Renal cortical epithelial cell (primary cell): ENCODE measurements at places on chromosomes 7 and 10.

GRCh38 chr10:6017781-6018354, 40.5 kb upstream of the IL15RA start:
- DNase-seq: no peak

DNA sequence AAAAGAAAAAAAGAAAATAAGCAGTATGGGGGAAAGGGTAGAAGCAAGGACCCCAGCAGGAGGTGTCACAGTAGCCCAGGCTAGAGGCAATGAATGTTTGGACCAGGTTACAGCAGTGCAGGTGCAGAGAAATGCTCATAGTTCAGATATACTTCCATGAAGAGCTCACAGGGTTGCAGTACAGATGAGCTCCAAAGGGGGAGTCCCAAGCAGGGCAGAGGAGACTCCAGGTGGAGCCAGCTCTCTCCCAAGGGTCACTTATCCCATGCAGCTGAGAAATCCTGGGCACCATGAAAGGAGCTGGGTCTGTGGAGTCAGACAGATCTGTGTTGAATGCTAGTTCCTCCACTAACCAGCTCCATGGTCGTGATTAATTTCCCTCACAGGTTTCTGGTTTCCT, 174.9 kb downstream of the C7orf25 start:
- DNase-seq: no peak

DNA sequence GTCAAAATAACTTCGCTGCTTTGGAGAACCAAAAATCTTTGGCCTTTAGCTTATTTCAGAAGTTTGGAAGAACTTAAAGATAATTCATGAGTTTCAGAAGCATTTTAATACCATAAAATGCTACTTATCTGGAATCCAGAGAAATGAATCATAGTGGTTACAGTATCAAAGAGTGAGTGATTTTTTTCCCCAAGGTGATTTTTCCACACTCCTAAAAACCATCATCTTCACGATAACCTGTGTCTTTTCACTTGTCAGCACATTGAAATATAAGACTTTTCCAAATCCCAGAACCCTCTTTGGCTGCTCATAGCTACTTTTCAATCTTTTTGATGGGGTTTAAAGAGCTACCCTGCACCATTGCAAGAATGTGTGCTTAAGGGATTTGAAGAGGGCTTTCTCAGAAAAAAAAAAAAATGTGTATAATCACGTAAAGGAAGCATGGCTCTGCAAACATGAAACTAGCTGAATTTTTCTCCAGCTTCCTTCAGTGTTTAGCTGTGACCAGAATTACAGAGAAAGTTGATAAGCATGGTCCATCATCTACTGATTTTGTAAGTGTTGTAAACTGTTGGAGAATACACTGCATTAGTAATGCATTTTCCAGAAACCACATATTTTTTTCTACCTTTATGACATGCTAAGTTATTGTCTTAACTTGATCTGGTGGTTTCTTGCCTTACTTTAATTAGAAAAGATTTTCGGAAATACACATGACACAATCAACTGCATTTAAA, 134.9 kb downstream of the BICC1 start:
- DNase-seq: no peak

GRCh38 chr10:127280446-127280845, 84.1 kb upstream of the INSYN2A start:
- no peak for DNase-seq

DNA sequence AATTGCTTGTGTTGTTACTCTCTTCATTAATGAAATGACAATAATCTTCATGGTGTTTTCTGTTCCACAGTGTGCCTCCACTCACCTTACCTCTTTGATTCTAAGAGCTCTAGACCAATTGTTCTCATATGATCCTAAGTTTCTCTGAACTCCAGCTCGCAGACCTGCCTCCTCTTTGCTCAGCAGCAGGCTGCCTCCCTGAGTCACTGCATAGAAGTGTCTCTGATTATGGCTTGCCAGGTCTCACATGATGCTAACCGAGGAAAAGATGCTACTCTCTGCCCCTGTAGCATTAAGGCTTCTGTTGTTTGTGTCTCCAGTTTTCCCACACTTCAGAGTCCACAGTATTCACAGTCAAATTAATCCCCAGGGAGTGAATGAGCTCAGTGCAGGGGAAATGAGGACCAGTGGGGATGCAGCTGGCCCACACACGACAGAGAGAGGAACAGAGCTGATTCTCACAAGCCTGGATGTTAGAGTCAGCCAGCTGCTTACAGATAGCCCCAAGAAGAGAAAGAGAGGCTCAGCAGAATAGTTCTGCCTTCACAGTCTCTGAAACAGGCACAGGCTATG, 145.9 kb upstream of the EGR2 start:
- no peak for DNase-seq

GRCh38 chr7:132105096-132105495, 471.2 kb downstream of the PLXNA4 start:
- no peak for DNase-seq

DNA sequence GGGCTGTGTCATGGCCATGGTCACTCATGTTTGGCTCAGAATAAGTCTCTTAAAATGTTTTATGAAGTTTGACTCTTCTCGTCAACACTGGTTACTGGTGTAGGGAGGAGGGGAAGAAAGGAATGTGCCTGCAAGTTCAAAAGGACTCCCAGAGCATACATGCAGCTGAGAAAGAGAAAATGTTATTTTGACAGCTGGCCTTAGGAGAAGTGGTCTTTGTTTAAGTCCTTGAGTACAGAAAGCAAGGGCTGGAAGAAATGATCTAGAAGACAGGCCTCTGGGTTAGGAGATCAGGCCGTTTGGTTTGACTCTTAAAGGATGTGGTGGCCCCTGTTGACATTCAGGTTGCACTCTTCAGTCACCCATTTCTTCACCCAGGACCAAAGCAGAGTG, 245.5 kb downstream of the REEP3 start:
- DNase-seq: peak; percentile 26

DNA sequence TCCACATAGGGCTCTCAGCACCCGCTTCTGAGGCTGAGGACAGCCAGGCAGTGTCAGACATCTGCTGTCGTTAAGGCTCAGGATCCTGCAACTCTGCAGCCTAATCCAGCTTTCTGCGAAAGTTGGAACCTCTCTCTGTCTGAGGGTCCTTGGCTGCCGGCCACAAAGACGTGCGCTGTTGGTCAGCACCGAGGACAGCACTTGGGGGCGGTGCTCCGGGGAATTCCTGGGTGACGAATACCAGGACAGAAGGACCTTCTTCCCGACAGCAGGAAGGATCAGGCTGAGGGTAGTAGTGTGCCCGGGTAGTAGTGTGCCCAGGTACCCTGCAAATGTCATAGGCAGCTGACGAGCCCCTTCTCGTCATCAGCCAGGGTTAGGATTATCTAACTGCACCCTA, 16.0 kb upstream of the RASGEF1A start:
- peak; percentile 7 for DNase-seq

- peak; percentile 7 for DNase-seq
These were observed 4.1 kb downstream of the ERCC6 start for GRCh38 chr10:49534670-49535381.

DNA sequence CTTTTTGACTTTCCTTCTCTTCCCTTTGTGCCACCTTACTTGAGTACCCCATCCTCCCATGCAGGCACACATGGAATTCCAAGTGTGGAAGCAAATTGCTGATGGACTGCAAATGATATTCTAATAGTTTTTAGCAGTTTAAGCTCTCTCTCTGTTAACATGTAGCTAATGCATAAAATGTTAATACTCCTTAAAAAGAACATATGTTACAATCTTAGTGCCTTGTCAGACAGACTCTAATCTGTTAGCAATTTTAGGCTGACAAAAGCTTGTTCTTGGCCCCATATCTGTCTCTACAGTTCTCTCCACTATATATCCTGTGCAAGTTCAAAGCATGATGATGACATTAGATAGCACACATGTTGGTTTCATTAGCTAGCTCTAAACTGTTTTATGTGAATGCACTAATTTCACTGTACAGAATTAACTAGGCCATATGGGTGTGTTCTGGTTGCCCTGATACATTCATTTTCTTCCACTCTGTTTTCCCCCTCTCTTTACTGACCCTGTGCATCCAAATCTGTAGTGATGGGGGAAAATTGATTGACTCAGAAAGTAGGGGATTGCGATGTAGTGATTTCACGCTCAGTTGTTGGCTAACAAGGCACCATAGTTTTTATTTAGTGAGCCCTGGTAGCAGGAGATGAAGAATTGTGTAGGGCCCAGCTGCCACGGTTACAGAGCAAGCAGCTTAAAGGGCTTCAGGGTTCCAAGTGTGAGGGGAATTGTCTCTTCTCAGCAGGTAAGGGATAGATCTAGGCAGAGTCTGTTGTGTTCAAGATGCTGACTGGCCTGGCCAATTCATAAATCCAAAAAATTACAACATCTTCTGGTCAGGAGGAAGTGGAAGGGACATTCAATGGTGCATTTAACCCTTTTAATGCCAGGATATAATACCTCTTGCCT, 114.6 kb upstream of the FZD1 start:
- DNase-seq: no peak

DNA sequence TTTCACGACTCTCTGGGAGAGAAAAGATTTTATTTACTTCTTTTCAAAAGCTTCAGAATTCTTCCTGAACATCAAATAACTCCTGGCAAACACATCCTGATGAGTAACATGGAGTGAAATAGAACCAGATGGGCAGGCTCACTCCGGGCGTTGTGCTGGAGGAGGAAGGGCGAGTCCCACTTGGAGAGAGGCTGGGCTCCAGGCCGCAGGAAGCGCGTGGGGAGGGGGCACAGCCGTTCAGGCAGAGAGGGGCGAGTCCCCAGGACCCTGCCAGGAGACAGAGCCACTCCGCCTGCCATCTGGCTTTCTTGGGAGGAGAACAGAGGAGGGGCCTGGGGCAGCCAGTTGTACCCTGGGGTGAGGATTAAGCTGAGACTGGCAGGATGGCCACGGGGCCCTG, 265.9 kb upstream of the ZMIZ1 start:
- no peak for DNase-seq

DNA sequence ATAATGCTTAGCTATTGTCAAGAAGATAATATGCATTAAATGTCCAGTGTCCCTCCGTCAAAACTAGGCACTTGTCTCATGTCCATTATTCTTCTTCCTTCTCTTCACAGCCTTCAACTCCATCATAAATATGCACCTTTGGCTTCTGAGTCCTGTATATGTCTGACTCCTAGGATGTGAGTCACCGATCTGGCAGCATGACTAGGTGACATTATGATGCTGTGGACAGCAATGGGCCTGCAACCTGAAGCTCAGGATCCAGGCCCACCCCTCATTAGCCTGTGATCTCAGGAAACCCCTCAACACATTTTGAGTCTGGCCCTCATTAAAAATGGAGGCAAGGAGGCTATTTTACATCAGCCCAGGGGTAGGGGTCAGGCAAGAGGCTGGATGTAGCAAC, 362.5 kb upstream of the ZMIZ1 start:
- peak; percentile 54 for DNase-seq

DNA sequence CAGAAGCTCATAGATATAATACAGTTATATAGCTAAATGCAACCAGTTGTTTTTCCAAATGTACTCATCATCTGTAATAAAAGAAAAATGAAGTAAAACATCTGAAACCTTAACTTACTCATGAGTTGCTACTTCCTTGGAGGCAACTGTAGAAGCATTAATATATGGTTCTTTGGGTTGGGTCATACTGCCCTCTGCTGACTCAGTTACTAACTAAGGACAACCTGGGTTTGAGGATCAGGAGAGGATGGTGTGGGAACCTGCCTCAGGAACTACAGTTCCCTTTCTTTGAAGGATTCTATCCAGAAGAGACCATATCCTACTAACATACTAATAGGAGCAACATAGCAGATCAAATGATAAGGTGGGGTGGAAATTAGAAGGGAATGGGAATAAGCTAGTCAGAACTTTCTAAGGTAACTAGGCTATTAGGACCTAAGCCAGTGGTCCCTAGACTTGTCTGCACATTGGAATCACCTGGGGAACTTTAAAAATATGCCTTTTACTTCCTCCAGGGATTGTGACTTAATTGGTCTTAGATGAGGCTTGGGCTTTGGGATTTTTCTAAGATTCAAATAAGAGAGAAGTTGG, 20.7 kb downstream of the COX15 start:
- peak; percentile 69 for DNase-seq

- peak; percentile 45 for DNase-seq
These were observed 27.0 kb downstream of the AOC1 start for GRCh38 chr7:150879345-150879744.

- DNase-seq: no peak
These were observed 14.1 kb upstream of the WDR86 start for GRCh38 chr7:151423936-151424335.

DNA sequence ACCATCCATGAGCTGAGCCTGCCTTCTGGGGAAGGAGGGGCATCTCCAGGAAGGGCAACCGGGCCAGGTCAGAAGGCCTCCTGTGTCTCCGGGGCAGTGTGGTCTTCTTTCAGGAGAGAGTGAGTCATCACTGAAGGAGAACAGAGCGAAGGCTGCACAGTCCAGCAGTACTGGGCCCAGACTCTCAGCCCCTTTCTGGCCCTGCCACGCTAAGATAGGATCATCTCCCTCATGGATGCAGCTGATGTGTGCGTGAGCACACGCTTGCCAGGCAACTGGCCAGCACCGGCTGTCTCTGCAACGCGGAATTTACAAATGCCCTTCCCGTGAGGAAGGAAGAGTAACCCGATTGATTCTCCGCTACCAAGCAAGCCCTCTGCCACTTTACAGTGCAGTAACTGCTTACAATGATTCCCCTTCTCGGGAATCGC, 328.2 kb downstream of the TNS3 start:
- peak; percentile 81 for DNase-seq

- no peak for DNase-seq
These were observed 714.8 kb upstream of the GALNT17 start for GRCh38 chr7:70416986-70417655.

DNA sequence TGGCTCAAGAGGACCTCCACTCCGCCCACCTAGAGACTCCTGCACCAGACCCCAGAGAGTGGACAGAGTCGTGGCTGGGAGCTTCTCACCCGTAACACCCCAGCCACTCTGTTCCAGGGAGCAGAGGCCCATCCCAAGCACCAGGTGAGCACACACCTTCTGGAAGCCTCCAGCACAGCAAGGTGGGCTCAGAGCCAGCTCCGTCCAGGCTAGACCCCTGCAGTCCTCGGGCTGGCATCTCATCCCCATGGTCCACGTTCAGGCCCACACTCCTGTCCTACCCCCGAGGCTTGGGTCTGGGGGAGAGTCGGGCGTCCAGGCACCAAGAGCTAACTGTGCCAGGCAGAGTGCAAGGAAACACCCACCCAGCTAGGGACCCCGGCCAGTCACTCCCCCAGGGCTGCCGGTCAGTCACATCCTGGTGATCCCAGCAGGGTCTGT, 13.2 kb downstream of the PDGFA start:
- DNase-seq: no peak

DNA sequence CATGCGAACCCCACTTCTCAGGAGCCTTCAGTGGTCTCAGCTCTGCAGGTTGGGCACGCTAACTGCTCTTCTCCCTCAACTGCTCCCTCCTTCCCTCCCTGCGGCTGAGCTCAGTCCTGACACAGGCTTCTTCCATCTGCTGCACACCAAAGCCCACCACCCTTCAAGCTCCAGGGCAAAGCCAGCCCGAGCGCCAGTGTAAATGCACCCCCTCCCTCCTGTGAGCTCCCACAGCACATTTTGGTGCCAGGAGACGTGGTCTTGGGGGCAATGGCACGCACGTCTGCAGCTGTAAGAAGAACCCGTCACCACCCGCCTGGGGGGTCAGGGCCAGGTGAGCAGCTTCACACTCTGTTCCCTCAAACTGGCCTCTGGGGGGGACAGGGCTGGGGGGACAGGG, 15.9 kb downstream of the VIPR2 start:
- no peak for DNase-seq
